ENCODE measurements at places on chromosomes 3 and 15.

DNA sequence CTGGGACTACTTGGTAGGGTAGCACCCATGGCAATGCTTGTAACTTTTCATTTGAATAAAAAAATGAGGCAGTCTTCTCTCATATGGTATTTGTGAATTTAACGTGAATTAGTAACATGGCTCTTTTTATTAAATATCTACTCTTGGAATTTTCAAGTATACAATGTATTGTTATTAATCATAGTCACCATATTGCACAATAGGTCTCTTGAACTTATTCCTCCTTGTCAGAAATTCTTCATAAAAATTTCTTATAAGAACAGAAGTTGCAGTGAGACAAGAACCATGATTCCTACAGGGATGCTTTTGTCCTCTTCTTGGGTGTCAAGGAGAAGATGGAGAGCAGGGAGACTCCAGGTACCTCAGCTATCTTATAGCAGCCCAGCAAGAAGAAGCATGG, 203.8 kb upstream of the FEZF2 start:
- DNase-seq = no peak

DNA sequence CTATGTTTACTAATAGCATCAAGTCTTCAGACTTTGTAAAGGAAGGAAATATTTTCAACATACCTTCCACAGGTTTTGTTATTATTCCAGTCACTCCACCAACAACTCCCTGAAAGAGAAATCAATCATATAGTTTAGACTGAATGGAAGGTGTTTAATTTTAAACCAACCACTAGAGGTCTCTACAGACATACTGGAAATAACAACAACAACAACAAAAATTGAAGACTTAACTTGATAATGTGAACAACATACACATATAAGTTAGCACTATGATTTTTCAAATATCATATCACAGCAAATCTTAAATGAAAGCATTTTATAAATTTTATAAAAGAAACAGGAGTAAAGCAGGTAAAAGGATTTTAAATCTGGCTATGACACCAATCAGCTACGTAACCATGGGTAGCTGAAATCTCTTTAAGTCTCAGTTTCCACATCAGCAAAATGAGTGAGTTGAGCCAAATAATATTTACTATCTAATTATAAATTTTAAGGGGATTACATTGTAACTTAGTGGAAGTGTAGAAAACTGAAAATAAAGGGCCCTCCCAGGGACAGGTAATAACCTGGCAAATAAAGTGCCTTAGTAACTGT, 188.2 kb downstream of the VPS13C start:
- peak; percentile 23 for DNase-seq

DNA sequence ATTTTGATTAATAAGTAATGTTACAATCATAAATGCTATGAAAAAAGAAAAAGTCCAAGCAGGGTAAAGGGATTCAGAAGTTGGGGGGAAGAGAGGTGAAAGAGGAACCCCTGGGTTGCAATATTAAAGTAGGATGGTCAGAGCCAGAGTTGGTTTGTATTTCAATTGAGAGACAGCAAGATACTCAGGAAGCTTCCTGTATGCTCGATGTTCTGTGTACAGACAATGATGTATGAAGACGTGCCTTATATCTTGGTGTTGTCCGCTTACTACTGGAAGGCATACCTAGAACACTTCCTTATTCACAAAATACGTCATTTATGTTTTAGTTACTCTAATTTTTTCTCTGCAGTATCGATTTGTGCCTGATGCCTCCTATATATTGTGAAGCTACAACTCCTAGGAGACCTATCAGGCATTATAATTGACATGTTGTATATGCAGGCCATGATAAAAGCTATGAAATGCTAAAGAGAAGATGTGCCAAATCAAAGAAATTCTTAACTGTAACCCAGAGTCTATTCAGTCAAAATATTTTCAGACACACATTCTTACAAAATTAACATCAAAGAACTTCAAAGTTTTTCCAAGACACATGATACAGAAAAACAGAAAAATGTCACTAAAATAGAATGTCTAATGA, 87.5 kb downstream of the TBL1XR1 start:
- peak; percentile 7 for DNase-seq

DNA sequence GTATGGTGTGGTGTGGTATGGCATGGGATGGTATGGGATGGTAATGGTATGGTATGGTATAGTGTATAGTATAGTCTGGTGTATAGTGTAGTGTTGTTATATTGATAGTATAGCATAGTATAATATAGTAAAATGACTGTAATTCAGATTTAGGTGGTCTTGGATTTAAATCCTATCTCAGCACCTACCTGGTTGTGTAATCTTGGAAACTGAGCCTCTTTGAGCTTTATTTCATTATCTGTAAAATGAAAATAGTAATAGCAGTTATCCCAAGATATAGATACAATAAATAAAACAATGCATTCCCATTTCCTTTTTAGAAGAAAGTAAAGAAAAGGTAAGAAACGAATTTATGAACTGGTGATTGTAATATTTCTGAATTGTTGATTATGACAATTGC, 27.5 kb upstream of the MEF2A start:
- no peak for DNase-seq

- DNase-seq = no peak
Observed at GRCh38 chr3:24551626-24552025, 57.0 kb upstream of the THRB start.

DNA sequence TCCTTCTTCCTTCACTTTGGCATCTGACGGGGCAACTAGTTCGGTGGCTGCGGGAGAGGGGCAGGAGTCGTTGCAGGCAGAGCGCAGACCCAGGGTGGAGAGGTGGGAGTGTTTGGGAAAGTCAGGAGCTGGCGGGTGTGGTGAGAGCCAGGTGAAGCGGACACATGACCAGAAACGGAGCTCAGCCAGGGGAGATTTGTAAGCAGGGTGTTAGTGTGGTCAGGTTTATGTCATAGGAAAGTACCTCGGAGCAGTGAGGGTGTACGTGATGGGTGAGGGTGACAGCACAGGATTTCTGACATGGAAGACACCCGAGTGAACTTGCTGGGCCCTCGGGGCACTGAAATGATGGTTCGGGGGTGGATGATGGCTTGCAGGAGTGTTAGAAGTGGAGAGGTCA, 247.4 kb upstream of the TPM1 start:
- no peak for DNase-seq

- no peak for DNase-seq
Observed at GRCh38 chr3:197248341-197248740, 50.1 kb downstream of the DLG1 start.

- no peak for DNase-seq
Observed at GRCh38 chr3:110859993-110860392, 211.6 kb upstream of the NECTIN3 start.

- no peak for DNase-seq
Observed at GRCh38 chr15:74458473-74458872, 2.5 kb downstream of the UBL7 start.

- no peak for DNase-seq
Observed at GRCh38 chr3:29511701-29512100, 230.8 kb downstream of the RBMS3 start.

DNA sequence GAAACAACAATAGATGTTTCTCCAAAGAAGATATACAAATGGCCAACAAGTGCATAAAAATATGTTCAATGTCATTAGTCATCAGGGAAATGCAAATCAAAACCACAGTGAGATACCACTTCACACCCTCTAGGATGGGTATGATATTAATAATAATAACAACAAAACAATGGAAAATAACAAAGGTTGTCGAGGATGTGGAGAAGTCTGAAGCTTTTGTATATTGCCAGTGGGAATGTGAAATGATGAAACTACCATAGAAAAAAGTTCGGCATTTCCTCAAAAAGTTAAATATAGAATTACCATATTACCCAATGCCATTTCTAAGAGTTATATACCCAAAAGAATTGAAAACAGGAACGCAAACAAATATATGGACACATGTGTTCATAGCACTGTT, 10.8 kb downstream of the BHLHE40 start:
- peak; percentile 87 for DNase-seq

DNA sequence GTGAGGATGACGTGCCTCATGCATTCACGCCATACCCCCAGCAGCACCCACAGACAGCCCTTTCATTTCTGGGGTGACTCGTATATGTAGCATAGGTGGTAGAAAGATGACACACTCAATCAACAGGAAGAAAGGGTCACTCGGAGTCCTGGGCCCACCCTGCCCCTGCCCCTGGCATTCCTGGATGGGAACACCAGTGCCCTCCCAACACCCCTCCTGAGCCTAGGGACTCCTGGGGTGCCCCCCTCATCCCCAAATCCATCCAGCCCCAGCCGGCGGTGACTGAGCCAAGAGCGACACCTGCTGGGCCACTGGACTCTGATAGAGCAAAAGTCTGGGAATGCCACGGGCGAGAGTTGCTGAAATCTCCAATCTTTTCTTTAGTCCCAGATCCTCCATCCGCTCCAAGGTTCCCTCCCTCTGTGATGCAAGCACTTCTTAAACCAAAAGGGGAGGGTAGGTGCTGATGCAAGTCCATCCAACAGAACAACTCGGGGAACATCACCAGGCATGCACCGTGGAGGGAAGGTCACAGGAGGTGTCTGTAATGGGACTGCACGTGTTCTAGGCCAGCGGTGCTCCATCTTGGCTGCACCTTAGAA, 31.1 kb downstream of the ACAN start:
- peak; percentile 4 for DNase-seq

GRCh38 chr3:191360620-191361019, 30.3 kb upstream of the UTS2B start:
- no peak for DNase-seq

DNA sequence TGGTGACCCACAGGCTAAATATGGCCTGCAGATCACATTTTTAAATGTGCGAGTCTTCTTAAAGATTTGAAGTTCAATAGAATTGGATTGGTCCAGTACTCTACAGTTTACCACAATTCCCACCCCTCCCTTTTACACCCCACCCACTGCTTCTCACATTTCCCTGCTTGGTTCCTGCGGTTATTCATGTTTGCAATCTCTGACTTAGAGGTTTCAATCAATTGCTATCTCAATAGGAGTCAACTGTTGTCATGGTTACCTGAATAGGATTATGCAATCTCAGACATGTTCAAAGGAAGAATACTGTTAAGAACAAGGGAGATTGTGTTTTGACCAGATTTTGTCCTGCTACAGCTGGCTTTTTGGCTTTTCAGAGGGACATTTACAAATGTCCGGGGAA, 4.9 kb upstream of the C3orf49 start:
- DNase-seq = no peak

DNA sequence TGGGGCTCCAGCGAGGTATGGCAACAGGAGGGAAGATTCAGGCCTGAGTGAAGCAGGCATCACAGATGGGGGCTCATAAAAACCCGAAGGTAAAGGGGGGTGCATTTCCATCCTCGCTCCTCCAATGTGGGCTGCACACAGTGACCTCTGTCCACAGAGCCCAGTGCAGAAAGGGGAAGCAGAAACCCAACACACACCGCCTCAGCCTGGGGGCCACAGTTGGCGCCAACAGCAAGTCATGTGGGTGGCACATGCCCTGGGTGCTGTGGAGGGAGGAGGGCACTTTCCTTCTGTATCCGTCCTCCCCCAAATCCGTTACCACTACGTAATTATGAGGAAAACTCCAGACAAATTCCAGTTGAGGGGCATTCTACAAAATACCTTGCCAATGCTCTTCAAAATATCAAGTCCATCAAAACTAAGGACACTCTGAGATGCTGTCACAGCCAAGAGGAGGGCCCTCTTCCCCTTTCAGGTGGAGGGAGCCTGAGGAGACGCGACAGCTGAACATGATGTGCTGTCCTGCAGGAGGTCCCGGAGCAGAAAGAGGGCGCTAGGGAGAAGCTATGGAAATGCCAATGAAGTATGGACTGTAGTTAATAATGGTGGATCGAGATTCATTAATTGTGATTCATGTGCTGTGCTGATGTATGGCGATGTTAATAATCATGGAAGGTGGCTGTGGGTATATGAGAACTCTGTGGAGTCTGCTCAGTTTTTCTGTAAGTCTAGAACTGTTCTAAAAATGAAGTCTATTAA, 16.4 kb downstream of the APBA2 start:
- no peak for DNase-seq

GRCh38 chr3:37395286-37395685, 220.9 kb upstream of the LRRFIP2 start:
- peak; percentile 66 for DNase-seq

DNA sequence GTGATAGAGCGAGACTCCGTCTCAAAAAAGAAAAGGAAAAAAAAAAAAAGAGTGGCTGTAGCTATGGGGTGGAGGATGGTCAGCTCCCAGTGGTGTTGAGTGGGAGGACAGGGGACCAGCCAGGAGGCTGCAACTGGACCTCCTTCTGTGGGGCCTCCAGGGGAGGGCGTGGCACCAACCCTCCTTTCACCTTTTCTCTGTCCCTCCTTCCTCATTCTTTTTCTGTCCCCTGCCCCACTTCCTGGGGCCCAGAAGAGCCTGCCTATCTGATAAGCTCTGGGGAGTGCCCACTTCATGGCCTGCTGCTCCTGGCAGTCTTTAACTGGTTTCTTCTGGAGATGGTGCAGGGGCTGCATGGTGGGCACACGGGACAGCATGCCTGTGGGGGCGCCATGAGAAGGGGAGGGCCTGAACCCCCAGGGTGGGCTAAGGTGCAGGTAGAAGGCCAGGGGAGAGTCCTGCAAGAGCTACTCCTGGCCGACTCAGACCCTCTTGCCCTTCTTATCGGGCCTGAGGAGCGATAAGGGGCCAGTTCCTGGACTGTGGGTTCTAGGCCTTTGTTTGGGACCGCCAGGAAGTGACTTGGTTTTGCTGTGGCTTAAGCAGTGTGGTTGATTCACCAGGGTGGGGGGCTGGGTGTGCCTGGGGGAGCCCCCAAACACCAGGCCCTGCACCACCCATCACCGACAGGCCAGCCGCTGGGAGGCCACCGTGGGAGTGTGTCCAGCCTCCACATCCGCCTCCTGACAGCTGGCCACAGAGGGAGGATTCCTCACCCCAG, 49.4 kb upstream of the FLNB start:
- DNase-seq = peak; percentile 79

DNA sequence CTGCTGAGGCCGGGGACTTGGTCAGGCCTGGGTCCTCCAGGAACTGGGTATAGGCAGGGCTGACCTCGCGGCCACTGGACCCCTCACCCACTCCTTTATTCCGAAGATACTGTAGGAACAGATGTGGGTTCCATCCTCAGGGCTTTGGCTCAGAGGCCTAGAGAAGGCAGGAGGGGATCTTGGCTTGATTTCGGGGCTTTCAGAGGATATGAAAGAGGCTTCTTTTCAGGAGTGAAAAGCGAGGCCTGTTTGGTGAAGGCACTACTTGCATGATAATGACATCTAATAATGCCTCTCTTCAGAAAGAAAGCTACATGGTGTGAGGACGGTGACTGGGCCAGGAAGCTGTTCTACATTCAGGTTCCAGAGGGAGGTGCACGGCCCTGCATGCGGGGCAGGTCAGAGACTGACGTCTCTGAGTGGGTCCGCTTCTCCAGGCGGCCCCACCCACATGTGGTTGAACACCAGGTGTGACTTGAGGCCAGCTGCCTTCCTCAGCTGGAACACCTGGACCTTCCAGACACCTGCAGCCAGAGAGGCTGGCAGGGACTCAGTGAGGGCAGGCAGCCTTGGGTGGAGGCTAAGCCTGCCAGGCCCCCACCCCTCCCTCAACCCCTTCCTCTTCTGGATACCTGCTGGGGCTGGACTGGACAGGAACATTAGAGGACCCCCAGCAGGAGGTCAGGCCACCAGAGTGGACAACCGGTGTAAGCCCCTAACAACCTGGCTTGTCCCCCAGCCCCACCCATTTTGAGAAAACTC, 31.1 kb upstream of the HHATL start:
- no peak for DNase-seq

GRCh38 chr15:42344763-42345162, 14.5 kb upstream of the CAPN3 start:
- no peak for DNase-seq

Measured in inflammatory macrophage treated with lipopolysaccharide for 4 hours (primary cell).